Daoy (cell line): ENCODE measurements at places on chromosomes 6 and 20. TPM values are rescaled to one million over a fixed set of nuclear protein-coding genes. Genes with fewer than 3 reads are reported as not detected.
A peak's percentile ranks its signal among the peaks of the same experiment; 100 is the strongest.

DNA sequence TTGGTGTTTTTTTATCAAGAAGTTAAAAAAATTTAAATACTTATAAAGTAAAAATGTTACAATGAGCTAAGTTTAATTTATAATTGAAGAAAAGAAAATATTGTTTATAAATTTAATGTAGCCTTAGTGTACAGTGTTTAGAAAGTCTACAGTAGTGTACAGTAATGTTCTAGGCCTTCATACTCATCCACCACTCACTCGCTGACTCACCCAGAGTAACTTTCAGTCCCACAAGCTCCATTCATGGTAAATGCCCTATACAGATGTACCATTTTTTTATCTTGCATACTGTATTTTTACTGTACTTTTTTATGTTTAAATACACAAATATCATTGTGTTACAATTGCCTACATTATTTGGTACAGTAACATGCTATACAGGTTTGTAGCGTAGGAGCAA lies 26.0 kb downstream of the HTR1E start:
- DNase-seq: no peak

OR2H1 gene
- not detected in 2 replicates for total RNA-seq

- DNase-seq: peak; percentile 40
Observed at GRCh38 chr6:42777126-42777822, 4.6 kb upstream of the BICRAL start.

DNA sequence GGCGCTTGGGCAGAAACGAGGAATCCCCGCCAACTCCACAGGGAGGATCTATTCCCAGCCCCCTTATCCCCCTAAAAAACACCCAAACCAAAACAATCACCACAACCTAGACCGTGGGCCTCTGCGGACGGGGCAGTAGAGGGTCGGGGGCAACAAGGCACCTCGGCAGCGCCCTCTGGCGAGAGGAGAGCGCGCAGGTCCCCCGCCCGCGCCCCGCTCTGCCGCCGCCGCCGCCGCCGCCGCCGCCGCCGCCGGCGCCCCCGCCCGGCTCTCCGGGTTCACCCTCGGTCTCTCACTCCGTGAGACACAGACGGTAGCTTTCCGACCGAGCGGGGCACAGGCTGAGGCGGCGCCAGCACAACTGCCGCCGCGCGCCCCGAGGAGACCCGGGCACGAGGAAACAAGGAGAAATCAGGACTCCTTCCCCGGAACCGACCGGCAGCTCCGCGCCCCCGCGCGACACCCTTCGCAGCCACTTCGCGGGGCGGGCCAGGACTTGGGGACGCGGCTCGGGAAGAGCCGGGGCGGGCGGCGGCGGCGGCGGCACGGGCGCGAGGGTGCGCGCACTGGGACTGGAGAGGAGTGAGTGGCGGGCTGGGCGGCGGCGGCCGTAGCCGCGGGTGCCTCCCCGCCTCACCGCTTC lies at the start of gene SLC35F1:
Gene SLC35F1, plus strand, starts transcription at position 307 of the 643 bp plus-strand sequence.
- peak; percentile 40 for DNase-seq

- peak; percentile 71 for DNase-seq
Observed at GRCh38 chr6:5541751-5542432, 280.6 kb downstream of the FARS2 start.

DNA sequence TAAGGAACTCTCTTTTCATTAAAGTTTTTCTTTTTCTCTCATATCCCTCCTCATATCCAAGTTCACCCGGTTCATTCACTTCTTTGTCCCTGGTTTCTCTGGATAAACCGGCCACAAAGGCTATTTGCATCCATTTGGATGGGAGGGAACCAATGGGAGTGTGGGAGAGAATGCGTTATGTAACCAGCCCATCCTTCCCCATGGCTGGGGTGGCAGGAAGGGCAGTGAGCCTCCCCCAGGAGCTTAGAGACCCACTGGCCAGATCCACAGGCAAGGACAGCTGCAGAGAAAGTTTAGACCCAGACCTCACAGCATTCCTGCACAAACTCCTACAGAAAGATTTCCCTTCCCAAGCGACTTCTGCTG lies 10.7 kb downstream of the CASS4 start:
- DNase-seq: peak; percentile 47

EFCAB8 gene
- 1.2 TPM in 1 of 2 replicates, not detected in the other for total RNA-seq

GRCh38 chr6:151139524-151139923 lies 100.2 kb upstream of the AKAP12 start:
- DNase-seq: no peak

- DNase-seq: no peak
Observed at GRCh38 chr20:6468423-6469116, 298.9 kb upstream of the BMP2 start.

- DNase-seq: no peak
Observed at GRCh38 chr6:76876922-76877553, 586.3 kb downstream of the HTR1B start.

DNA sequence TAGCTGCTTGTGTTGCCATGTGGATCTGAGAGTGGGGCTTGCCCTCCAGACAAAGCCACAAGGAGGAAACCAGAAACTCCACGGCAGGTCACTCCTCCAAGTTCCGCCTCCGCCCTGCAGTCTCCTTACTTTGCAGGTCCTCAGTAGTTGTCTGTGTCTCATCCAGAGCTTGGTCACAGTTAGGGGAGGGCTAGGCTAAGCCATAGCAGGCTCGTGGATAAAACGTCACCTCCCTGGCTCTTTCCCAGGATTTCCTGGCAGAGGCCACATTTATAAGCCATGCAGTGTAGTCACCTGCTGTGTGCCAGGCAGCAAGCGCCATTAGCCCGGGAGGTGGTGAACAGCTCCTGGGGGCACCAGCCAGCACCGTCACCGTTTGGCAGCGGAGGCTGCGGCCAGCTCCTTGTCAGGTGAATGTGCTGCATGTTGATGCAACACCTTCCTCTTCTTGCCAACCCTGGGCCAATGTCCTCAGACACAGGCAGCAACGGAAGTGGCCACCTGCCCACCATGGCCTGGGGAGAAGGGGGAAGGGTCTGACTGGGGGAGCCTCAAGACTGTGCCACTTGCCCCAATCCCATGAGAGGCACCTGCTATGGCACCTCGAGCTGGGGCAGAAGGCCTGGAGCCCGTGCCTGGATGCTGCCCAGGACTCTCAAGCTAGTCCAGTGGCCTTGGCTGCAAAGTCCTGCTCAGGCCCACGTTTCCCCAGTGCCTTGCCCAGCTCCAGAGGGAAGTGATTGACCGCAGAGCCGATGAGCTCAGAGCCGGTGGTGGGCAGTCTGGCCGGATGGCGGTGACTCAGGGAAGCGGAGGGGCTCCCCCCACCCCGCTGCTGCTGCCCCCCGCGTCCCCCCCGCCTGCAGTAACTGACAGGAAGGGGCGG lies 39.0 kb upstream of the SLCO4A1 start:
- peak; percentile 93 for DNase-seq

COL11A2 gene
- total RNA-seq: 1.6 and 5.5 TPM in 2 replicates

DNA sequence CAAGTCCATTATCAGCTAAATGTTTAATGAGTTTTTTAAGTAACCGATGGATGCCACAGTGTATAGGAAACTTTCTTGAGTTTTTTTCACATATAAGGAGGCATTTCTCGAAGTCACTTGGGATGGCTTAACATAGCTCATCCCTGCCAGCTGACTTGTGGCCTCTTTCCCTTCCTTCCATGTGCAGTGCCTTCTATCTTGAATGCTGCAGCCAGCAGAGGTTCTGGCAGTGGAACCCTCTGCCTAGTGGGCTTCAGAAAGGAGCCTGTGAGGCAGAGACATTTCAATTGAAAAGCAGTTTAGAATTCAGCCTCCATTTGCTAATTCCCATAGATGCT lies 51.9 kb downstream of the AKAP12 start:
- DNase-seq: no peak
